ENCODE measurements at places on chromosomes 1 and 21.

- DNase-seq: peak; percentile 72
These were observed 5.1 kb upstream of the SSR2 start for GRCh38 chr1:156025876-156026275.

- no peak for DNase-seq
These were observed 14.6 kb downstream of the EPHX1 start for GRCh38 chr1:225824533-225824941.

DNA sequence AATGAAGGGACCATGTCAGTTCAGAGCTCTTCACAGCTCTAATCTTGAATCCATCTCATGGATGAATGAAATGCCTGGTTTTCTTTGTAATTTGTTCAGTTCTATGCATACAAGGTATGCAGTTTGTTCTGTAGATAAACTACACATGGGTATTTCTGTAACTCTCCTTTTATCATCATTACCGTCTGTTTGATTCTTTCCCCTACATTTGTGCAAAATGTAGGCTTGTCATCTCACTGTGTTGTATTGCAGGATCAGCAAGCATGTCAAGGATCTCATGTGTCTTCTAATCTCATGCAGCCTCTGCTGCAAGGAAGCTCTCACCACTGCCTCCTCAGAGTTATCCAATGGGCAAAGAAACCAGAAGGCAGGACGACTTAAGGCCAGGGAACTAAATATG, 79.3 kb downstream of the OLFML2B start:
- no peak for DNase-seq

GRCh38 chr1:1425753-1426495, 4.8 kb upstream of the ANKRD65 start:
- DNase-seq: no peak

DNA sequence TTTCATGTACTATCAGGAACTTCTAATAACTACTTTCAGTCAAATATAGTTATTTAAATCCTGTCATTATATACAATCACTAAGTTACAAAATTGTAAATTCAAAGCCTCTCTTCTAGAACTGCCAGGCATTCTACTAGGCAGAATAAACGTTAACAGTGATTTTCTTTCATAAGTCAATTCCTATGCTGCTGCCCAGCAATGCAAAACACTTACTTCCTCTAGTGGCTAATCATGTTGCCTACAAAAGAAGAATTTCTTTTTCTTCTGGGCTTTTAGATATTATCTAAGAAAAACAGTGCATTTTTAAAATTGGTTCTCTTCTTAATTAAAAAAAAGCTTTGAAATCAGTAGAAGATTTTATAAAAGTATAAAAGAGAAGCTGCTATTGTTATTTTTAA, 509.8 kb upstream of the ADAMTS5 start:
- DNase-seq: no peak

DNA sequence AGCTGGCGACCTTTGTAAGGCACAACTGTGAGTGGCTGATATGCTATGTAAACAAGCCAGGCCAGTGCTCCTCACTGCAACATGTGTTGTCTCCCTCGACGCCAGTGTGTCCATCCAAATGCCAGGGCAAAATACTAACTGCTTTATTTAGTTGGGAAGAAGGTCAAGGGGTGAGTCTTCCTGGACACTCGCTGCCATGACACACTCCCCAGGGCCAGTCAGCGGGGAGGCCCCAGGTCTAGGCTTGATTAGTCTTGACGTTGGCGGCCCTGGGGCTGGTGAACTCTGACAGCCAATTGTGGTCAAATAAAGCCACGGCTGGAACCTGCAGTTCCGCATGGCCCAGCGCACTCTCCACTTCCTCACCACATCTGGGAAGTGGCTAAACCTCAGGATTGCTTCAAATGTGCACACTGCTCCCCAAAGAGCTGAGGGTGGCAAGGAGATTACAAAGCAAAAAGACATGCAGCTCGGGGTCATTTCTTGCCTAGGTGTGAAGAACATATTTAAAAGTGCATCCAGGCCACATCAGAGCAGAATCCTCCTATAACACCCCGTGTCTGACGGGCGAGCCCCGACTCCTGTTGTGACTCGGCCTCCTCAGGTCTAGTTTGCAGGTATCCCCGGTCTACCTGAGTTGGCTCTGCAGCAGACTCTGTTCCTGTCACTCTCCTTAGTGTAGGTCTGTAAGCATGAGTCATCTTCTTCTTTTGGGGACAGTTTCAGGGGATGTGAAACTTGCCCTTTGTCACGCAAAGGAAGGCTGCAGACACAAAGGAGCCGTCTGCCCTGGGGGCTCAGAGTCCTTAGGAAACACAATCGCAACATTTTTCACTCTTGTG, 183.5 kb downstream of the RUNX1 start:
- peak; percentile 54 for DNase-seq

DNA sequence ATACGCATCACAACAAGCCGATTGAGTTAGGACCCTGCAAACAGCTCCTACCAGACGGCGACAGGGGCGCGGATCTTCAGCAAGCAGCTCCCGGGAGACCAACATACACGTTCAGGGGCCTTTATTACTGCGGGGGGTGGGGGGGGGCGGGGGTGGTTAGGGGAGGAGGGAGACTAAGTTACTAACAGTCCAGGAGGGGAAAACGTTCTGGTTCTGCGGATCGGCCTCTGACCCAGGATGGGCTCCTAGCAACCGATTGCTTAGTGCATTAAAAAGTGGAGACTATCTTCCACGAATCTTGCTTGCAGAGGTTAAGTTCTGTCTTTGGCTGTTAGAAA, 162.0 kb downstream of the RUNX1 start:
- DNase-seq: no peak

GRCh38 chr1:157878059-157878458, 36.5 kb upstream of the CD5L start:
- DNase-seq: no peak

- DNase-seq: no peak
These were observed 34.8 kb downstream of the ACTL8 start for GRCh38 chr1:17789926-17790325.

DNA sequence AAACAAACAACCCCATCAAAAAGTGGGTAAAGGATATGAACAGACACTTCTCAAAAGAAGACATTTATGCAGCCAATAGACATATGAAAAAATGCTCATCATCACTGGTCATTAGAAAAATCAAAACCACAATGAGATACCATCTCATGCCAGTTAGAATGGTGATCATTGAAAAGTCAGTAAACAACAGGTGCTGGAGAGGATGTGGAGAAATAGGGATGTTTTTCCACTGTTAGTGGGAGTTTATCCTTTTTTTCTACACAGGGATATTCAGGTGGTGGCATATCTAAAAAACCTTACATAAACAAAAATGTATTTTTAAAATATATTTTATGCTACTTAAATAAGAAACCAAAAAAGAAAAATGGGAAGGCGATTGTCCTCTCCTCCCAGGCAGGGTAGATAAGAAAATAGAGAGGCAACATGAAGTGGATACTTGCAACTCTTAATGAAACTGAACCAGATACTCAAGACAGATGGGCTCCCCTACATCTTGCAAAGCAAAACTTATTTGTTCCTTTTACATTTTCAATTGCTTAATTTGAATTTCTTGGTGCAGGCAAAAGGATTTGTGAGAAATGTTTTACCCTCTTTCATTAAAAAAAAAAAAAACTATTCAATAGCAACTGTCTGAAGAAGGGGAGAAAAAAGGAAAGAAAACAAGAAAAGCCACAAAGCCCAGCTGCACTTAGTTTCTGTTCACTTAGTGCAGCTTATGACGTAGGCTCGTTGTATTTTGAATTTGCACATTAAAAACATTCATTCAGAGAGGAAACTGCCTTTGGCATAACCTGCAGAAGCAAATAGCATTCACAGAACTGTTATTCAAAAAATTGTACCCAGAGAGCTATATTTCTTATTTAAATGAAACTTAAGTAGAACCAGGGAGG, 36.9 kb upstream of the RGS1 start:
- DNase-seq: no peak

GRCh38 chr1:216502528-216503162, 79.4 kb upstream of the USH2A start:
- no peak for DNase-seq

DNA sequence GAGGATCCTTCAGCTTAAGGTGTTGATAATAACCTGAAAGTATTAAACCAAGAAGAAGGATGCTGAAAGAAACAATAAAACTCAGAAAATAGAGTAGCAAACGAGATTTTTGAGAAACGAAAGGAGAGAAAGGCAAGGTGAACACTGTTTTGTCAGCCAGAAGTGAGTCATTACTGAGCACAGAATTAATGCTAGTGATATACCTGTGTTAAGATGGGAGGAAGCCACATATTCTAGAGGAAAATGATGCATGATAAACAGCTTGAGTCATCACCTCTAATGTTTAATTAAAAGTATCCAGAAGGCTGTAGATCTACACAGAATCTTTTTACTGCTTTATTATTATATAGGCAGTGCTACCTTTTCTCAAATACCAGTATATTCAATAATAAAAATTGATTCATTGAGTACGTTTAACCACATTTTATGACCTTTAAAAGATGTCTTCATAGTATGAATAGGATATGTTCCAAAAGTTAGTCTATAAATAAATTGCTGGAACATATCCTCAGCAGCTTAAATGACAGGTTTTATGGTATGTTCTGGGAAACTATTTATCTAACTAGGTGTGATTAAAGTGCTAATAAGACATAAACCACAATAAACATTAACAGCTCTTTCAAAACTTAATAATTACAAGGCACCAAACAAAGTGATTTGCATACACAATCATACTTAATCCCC, 10.3 kb downstream of the SH3GLB1 start:
- DNase-seq: no peak

- no peak for DNase-seq
These were observed 878 bp downstream of the MINDY1 start for GRCh38 chr1:151005729-151006319.

DNA sequence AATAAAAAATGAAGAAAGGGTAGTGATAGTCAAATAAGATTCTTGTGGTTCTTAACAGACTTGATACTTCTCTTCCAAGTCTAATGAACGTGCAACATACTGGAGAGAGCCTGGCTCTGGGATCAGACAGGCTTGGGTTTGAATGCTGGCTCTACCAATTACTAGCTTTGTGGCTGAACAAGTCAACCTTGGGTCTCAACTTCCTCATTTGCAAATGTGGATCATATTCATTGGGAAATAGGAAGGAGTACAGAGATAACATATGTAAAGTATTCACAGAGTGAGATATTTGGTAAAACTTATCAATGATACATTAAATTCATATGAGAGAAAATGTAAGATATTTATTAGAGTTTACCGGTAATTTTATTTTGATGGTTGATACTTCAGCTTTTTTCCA, 2.0 kb downstream of the EDEM3 start:
- DNase-seq: no peak

DNA sequence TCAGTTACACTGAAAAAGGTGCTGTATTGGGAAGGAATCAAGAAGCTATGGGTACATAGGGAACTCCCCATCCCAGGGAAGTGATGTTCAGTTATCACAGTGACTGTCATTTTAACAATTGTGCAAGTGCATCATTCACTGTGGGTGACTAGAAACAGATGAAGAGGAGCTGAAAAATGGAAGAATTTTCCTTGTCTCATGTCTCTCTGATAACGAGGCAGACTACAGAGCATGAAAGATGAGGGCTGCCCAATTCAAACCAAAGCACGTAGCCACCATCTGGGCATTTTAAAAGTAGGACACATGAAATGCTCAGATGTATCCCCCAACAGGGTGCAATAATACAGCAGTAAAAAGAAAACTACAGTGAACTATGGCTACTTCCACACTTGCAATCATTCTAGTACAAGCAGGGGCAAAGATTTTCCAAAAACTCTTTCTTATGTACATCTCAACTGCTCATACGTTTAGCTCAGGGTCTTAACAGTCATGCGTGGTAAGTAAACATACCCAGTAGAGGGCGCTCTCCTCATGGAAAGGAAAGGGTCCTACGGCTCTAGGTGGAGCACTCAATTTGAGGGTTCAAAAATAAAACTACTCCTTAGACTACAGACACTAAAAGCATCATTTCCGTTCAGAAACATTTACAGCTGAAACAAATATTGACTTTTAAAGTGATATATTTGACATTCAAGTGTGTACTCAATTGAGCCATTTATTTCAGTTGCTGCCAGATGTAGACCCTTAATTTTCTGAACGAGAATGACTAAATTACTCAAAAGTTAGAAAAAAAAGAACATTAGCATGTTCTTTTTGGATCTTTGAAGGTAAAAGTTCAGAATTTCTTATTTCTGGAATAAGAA, 143.2 kb downstream of the KCTD3 start:
- no peak for DNase-seq

DNA sequence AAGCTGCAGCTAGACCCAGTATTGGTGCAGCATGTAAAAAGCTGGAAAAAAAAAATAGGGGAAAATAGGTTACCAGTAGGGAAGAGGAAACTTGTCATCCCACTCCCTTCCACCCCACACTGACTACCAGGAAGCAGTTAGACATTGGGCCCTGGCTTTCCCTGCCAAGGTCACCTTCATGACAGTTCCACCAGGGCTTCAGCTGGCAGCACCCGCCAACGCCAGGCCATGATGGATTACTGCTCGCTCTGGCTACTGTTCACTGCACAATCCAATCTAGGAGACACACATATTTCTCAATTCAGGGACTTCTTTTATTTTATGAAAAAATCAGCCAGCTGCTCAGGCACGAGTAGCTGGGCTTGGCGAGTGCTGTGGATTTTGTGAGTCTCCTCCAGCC, 127.7 kb downstream of the DMRTA2 start:
- no peak for DNase-seq

DNA sequence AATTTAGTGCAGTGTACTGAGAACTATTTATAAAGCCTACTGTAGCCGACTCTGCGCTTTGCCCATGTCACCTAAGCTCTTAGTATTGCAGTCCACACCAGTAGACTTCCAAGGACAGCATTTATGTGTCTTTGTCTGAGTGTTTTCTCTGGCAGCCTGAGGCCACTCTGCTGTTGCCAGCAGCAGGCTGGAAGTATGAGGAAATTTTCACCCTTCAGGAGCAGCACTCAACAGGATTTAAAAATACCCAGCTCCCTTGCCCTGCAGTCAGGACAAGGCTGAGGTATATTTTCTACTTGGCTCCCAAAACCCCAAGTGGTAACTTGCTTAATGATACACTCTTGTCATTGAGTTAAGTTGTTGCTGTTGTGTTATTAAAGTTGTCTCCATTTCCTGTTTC, 230.1 kb downstream of the SRGAP2C start:
- peak; percentile 77 for DNase-seq

DNA sequence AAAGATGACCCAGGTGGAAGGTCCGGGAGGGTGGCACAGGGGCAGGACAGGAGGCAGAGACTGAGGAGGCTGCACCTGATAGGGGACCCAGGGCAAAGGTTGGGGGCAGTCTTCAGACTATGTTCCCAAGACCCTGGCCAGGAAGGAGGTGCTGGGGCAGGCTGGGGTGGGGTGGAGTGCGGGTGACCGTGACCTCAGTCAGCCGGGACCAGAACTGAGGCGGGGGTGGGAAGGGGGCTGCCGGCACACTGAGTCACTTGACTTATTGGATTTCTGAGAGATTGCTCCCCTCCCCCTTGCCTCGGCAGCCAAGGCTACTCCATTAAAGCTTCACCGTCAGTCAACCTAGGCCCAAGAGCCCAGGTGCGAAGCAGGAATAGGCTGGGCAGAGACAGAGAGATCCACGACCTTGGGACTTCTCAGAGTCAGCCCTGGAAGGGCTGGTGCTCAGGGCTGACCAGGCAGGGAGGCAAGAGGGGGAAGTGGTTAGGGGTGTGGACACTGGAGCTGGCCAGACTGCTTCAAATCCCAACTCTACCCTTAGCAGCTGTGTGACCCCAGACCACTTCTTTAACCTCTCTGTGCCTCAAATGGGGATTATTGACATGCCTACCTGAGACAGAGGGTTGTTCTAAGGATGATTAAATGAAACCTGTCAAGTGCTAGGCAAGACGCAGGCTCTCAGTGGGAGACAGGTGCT, 47.9 kb upstream of the LAPTM5 start:
- no peak for DNase-seq

Data from right cardiac atrium (tissue), 5 donors.